Skin of body (tissue), 3 donors: ENCODE measurements at places on chromosomes 2 and 18. TPM values are rescaled to one million over a fixed set of nuclear protein-coding genes. Genes with fewer than 3 reads are reported as not detected.

DNA sequence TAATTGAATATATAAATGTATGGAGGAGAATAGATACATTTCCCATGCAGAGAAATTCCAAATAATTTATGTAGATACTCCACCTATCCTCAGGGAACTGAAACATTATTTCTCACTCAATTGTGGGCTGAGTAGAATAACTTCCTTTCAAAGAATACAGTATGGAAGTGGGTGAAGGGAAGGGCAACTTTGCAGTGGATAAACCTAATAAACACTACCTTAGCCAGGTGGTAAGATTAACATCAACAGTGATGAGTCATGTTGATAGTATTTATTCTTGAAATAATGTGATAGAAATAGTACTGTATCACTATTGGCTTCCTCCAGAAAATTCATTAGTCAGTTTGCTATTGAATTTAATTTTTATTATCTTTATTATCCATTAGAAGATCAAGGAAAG is 716.4 kb upstream of the CHAC2 start:
- no peak for DNase-seq

DNA sequence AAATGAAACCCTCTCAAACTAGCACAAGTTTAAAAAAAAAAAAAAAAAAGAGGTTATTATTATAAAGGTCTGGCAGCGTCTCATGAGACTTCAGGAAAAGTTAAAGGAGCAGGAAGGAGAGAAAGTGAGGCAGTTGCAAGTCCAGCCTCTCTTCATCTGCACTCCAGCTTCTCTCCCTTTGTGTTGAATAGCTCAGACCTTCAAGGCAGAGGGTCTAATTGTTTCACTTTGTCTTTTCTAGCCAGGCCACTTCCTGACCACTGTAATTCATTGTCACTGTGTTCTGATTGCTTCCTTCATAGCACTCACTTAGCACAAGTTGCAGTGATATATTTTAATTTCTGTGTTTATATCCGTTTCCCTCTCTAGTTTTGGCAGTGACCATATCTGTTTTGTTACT is 99.9 kb downstream of the SPATS2L start:
- no peak for DNase-seq

DNA sequence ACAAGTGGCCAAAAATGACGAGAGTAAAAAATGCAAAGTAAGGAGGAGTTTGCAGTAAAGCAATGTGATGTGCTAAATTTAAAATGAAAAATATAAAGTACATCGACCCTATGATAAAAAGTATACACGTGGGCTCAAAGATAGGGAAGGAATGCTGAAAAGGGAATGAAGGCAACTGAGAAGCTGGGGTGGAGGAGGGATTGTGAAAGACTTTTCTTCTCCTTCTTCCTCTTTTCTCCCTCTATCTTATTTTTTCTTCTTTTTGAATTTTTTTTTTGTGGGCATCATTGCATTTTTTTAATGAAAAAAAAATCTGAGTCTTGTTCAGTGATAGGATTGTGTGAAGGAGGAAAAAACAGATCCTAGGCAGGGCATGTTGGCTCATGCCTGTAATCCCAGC is 57.6 kb upstream of the STK17B start:
- no peak for DNase-seq

- no peak for DNase-seq
Measured at GRCh38 chr2:238152771-238153688, 5.7 kb upstream of the ERFE start.

DNA sequence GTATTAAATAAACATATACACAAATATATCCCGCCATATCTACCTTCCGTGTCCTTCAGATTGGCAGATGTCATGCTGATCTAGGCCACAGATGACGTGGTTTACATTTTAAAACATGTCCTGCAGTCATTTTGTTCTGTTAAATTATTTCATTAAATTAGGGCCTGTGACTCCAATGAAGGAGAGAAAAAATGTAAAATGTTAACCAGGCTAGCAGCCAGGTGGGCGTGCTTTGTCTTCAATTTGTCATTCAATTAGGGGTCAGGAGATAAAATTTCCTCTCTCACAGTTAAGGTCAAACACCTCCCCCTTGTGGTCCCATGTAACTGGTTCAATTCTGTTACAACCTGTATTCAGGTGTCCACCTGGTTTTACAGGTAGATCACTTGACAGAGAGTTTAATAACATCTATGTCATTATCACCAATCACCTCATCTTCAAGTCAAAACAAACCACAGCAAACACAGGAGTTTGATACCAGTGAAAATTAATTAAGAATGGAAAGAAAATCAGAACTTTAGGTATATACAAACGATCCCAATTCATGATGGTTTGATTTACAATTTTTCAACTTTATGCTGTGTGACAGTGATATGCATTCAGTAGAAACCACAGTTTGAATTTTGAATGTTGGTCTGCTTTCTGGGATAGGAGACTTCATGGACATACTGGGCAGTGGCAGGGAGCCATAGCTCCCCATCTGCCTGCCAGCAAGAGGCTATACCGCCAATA is 339.4 kb downstream of the CMPK2 start:
- no peak for DNase-seq

GRCh38 chr2:101357376-101357775 is 29.9 kb downstream of the CREG2 start:
- DNase-seq = no peak

DNA sequence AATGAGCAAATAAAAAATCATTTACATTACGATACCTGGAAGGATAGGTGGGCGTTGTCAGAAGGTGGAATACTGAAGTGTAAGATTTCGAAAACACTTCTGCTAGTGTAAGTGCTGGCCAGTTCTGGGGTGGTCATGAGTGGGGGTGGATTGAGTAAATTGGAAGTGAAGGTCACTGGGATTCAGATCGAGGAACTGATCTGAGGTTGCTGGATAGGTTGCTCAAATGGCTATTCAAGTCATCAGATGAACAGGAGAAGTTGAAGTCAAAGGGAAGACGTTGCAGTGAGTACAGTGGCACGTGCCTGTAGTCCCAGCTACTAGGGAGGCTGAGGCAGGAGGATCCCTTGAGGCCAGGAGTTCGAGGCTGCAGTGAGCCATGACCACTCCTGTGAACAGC is 95.7 kb downstream of the MALT1 start:
- no peak for DNase-seq

DNA sequence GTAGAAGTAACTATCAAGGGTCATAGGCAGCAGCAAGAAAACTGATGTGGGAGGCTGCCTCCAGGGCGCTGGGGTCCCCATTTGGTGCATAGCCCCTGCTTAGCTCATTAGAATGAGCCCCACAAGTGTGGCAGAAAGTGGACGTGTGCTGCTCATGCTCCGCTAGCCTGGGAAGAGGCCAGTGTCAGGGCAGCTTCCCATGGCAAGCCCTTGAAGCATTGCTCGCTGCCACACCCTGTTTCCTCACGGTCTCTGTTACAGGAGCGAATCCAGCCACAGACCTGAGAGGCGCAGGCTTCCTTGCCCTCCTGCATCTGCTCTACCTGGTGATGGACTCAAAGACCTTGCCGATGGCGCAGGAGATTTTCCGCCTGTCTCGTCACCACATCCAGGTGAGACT is 22.5 kb downstream of the ELMOD3 start:
- DNase-seq = no peak

DNA sequence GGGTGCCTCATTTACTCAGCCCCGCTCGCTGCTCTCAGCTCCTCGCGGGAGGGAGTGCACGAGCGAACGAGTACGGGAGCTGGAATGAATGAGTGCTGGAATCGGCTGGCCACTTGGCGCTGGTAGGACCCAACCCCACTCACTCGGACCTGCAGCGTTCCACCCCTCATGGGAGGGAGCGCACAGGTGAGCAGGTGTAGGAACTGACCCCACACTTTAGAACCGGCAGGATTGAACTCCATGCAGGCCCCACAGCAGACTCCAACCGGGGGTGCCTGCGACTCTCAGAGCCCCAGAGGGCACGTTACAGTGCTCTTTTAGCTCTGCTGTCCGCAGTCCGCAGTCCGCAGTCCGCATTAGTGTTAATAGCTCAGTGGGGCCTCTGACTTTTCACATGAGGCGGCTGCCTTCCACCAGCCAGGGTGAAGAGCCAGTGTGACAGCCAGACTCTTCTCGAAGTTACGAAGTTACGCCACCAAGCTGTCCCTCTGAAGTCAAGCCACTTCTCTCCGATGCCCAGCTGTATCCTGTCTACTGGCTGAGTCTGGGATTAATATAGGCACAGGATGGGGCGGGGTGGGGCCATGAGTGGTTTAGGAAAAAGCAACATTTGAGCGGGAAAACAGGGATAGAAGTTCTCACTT is 102.7 kb upstream of the ARHGAP15 start:
- DNase-seq = peak; percentile 6

GRCh38 chr2:206562375-206562774 is 79.9 kb upstream of the FAM237A start:
- no peak for DNase-seq

GRCh38 chr2:4604767-4605166 is 901.4 kb downstream of the DCDC2C start:
- DNase-seq = no peak

GRCh38 chr2:128284841-128285240 is 33.8 kb downstream of the HS6ST1 start:
- DNase-seq = no peak

GRCh38 chr2:62209427-62209991 is 13.6 kb downstream of the B3GNT2 start:
- DNase-seq = no peak

DNA sequence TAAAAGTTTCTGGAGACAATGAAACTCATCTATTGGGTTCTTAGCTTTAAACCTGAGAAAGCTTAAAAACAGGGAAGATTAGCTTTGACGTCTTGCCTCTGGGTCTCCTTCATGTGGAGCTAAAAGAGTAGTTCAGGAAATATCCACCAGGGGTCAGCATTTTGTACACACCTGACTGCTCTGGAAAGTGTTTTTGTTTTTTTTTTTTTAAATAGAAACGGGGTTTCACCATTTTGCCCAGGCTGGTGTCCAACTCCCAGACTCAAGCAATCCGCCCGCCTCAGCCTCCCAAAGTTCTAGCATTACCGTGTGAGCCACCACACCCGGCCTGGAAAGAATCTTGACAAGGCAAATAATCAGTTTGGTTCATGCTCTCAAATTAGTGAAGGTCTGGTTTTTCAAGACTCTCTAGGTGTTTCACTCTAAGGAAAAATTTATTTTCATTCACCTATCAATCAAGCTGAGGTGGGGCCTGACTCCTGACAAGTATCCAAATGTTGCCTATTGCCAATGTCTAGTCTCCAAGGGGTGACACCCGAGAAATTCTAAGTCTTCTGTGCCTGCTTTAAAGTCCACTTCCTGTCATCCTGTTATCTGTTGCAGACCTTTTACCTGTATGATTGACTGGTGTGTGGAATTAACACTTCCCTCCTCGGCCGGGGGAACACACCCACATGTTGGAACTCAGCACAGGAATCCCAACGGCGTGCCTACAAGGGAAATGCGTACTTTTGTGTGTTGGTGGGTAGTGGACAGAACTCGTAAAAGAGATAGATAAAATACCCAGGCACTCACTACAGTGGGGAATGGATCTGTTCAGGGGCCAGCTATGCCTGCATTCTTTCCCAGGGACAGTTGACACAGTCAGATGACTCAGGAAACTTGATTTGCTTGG is 11.3 kb downstream of the IL1RN start:
- DNase-seq = no peak

DNA sequence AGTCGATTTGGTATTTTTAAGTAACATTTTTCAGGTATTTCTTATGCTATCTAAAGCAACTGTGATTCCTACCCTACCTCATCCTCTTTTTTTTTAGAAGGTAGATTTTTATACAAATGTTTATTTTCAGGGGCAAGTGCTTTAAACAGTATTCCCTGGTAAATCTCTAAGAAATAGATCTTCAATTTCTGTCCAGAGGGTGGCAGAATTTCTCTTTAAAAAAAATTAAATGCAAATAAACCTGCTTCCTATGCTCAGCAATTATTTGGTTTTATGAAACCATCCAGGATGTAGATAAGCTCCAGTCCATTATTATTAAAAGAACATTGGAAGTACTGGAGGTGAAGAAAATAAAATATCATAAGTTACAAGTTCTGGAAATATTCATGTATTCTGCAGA is 191.9 kb downstream of the MYO3B start:
- DNase-seq = no peak

Gene ALKAL2
- 1.4 TPM for total RNA-seq

Gene AQP12B
- not detected for total RNA-seq

Gene ACMSD
- not detected for total RNA-seq

Gene LOXL3
- total RNA-seq = 3.7 TPM

Gene PLB1
- total RNA-seq = 7.2 TPM

Gene CEP192
- total RNA-seq = 34.4 TPM

Gene NGEF
- total RNA-seq = 3.9 TPM
